Activated naive CD8-positive, alpha-beta T cell treated with anti-CD3 and anti-CD28 coated beads, Interleukin-2, amount 10 ng/mL, durations not matched to agents 7 days and 5 days (primary cell): ENCODE measurements at places on chromosomes 4 and X. TPM values are rescaled to one million over a fixed set of nuclear protein-coding genes. Genes with fewer than 3 reads are reported as not detected.

The MAD2L1 gene
- total RNA-seq = 51.7 TPM

The SEPTIN6 gene
- 274 TPM for total RNA-seq

The KIAA1210 gene
- not detected for total RNA-seq

DNA sequence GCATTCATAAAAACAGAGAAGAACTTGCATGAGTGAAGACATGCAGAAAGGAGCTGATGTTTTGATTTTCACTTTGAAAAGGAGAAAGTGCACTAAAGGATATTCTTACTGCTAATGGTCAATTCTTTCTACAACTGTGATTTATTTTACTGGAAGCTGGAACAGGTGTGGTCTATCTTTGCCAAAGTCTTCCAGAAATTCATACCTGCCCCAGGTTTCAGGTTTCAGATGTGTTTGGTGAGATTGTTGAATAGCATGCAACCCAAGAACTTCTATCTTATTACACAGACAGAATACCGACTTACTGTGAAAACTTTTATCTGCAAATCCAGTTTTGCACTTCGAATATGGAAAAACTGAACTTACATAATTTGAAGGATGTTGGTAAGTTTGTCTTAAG lies 388.3 kb downstream of the PDGFC start:
- DNase-seq = no peak

GRCh38 chr4:38920677-38921076 lies 53.1 kb downstream of the FAM114A1 start:
- DNase-seq = no peak

DNA sequence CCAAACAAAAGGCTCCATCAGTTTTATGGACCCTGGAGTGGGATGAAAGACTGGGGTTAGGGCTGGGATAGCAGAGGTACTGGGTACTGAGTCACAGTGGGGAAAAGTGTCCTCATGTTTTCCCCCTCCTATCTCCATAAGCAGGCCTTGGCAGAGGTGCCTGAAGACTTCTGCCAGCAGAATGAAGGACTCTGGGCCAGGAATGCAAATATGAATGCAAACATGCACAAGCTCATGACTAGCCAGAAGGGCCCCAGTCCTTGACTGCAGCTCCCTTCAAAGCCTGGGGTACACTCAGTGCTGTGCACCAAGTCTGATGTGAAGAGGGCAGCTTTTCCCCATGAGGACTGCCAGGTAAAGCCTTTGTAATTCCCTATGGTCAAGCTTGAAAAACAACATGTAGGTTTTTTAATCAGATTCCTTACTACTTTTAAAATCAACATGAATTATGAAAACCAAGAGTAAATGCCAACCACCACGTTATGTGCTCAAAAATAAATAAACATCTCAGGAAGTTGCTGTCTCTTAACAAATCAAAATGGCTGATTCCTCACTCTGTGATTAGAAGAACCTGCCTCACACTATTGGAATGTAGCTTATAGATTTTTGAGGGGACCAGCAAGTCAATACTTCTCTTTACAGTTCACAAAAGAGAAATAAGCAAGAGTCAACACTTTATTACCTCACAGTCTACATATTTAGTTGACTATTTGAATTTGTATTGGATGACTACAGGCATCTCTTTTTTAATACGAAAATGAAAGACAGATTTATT lies 1512.0 kb downstream of the ARAP2 start:
- DNase-seq = no peak

GRCh38 chr4:184838249-184839074 lies 12.7 kb upstream of the ACSL1 start:
- DNase-seq = no peak
